ENCODE measurements at places on chromosomes 6 and 20. TPM values are rescaled to one million over a fixed set of nuclear protein-coding genes. Genes with fewer than 3 reads are reported as not detected.

DNA sequence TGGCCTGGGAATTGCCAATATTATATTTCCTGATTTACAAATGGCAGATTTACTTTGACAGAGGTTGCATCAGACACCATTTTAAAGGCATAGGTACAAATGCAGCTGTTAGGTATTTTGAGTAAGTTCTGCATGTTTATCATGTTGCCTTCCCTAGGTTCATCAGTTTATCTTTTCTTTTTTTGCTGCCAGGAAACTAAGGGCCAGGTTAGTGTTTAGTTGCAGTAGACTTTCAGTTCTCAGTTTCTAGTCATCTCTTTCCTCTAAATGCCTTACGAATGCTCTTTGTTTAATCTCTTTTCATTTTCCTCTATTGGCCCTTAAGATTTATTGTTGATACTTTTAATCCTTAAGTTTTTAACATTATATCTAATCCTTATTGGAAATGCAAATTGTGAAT is 129.9 kb downstream of the SMAP1 start:
- DNase-seq: no peak

DNA sequence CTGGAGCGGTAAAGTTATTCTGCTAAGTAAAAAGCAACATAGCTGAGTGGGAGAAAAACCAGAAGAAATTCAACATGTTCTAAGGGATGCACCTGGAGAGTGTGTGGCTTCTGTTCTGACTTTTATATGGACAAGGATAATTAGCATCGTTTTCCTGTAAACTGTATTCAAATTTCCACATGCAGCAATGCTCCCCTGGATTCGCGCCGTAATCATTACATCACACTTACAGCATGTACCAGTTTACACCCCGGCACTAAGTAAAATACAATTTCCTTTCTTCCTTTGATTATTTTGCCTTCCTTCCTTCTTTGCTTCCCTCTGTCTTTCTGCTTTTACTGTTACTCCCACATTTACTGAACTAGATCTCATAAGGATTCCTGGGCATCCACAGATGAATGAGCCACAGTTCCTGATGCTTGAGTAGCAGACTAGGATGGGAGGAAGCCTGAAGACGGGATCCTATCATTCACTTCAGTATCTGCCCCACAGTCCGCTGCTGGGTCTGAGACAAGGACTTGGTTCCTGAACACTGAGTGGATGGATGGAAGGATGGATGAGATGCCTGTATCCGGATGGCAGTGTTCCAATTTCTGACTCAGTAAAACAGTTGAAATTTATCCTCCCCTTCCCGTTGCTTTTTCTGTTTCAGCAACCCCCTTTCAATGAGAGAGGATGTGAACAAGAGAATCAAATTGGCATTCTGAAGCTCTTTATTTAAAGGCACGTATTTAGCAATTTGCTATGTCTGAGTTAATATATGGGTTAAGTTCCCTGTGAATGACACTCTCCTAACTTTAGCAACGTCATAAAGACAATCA is 174.6 kb downstream of the GJA10 start:
- DNase-seq: no peak

GRCh38 chr6:20921578-20921977 is 387.3 kb downstream of the CDKAL1 start:
- no peak for DNase-seq

SOX18 gene
- total RNA-seq: 2.8 TPM

- peak; percentile 75 for DNase-seq
These were observed 5.8 kb downstream of the TUBB start for GRCh38 chr6:30725713-30726505.

GRCh38 chr6:71394926-71395325 is 106.3 kb downstream of the OGFRL1 start:
- DNase-seq: no peak

DNA sequence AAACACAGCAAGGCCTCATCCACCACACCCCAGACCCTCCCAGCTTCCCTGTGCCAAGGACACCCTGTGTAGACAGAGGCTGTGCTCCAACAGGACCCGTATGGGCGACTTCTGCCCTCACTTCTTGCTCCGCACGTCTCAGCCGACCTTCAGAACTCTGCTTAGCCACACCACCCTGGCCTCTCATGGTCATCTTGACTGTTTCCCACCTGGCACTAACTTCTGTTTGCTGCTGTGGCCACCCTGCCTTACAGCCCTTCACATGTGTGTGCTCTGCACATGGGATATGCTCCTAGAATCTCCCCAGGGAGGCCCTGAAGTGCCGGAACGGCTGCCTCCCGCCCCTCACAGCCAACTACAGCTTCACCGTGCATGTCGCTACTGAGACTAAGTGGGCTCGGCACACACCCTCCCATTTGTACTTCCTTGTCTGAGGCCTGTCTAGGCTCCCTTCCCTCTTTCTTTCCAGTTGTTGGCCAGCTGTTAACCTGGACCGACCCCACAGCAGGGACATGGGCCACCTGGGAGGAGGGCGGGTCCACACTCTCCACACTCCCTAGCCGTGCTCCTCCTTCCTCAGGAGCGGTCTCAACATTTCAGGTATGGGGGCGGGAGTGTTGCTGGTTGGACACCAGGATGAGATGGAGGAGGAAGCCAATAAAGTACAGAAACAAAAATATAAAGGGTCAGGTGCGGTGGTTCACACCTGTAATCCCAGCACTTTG is 69.6 kb downstream of the PYGB start:
- no peak for DNase-seq

Measured in endodermal cell (in vitro differentiated cells).